ENCODE measurements at places on chromosomes 1 and 21.

GRCh38 chr1:67439277-67440029 is 9.3 kb upstream of the SERBP1 start:
- no peak for DNase-seq

- no peak for DNase-seq
Observed at GRCh38 chr1:24351247-24351646, 32.1 kb downstream of the GRHL3 start.

GRCh38 chr1:209617755-209618154 is 34.2 kb downstream of the CAMK1G start:
- no peak for DNase-seq

DNA sequence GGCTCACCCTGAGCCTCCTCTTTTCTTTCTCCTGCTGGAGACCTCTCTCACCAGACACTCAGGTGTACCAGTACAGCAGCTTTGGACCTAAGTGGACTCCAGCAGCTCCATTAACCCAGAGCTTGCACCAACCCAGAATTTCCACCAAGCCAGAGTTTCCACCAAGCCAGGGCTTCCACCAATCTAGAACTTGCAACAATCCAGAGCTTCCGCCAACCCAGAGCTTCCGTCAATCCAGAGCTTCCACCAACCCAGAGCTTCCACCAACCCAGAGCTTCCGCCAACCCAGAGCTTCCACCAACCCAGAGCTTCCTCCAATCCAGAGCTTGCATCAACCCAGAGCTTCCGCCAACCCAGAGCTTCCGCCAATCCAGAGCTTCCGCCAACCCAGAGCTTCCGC is 23.2 kb downstream of the CRYAA start:
- no peak for DNase-seq

DNA sequence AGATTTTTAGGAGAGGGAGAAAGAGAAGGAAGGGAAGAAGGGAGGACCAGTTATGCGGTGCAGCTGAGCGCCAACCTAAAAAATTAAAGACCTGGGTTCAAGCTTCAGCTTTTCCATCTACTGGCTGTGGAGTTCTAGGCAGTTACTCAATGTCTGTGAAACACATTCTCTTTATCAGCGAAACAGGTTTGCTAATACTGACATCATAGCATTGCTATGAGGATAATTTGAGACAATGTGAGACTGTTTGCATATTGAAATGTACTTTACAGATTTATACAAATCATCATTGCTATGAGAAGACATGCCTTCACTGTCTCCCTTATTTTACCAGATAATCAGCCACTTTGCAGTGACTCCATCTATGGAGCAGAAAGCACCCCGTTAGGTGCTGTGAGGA is 222.9 kb upstream of the SGIP1 start:
- DNase-seq = no peak
